Stimulated activated CD4-positive, alpha-beta T cell treated with anti-CD3 and anti-CD28 coated beads, Interleukin-2, amount 100 ng/mL, for 4 hours (primary cell): ENCODE measurements at places on chromosomes 7 and 10.
A peak's percentile ranks its signal among the peaks of the same experiment; 100 is the strongest.

DNA sequence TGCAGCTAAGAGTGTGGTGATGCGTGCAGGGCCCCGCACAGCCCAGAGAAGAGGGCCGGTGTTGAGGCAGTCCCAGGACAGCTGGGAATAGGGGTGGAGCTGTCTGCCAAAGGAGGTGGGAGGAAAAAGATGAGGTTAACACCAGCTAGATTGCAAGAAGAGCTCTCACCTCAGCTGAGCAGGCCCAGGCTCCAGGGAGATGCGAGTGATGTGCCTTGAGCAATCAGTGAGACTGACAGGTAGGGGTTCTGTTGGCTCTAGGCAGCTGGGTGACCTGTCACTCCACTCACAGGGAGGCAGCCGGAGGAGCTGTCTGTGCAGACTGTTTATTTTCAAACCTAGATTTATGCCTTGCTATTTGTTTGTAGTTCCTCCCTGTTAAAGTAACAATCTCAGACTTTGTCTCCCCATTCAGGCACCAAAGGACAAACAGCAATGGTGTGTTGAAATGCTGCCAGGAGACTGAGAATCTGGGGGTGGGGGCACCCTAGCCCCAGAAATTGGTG lies 205.1 kb upstream of the CXCL12 start:
- DNase-seq = no peak

- DNase-seq = no peak
Measured at GRCh38 chr10:75444781-75445386, 13.5 kb downstream of the LRMDA start.

- peak; percentile 32 for DNase-seq
Measured at GRCh38 chr10:110209926-110210673, 2.7 kb downstream of the MXI1 start.

- DNase-seq = no peak
Measured at GRCh38 chr10:86757113-86757972, 924 bp downstream of the BMPR1A start.

- no peak for DNase-seq
Measured at GRCh38 chr7:132544025-132544424, 32.2 kb downstream of the PLXNA4 start.

DNA sequence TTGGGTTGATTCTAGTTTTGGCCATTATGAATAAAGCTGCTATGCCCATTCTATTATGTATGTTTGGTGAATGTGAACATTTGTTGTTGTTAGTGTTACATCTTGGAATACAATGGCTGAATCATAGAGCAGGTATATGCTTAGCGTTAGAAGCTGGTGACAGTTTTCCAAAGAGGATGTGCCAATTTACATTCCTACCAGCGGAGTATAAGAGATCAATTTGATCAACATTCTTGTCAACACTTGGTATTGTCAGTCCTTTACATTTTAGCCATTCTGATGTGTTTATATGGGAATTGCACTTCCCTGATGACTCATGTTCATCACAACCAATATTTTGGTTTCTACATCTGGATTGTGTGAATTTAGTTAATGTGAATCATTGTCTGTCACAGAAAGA lies 37.8 kb upstream of the COBL start:
- no peak for DNase-seq

DNA sequence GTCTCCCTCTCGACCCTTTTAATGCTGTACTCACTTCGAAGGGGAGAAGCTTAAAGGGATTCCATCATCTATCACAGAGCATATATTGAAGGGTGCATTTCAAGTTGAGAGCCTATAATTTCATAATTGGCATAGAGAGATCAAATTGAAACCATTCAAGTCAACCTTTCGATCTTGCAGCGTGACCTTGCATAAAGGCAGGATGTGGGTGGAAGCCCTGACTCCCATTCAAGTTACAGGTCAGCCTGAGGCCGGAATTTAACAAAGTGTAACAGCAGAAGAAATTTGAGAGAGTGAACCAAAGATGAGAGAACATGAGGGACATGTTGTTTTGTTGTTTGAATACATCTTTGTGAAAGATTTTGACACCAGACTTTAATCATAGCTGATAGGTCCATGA lies 195.3 kb upstream of the TPK1 start:
- DNase-seq = no peak

- DNase-seq = no peak
Measured at GRCh38 chr7:150371131-150371995, 2.7 kb downstream of the REPIN1 start.

DNA sequence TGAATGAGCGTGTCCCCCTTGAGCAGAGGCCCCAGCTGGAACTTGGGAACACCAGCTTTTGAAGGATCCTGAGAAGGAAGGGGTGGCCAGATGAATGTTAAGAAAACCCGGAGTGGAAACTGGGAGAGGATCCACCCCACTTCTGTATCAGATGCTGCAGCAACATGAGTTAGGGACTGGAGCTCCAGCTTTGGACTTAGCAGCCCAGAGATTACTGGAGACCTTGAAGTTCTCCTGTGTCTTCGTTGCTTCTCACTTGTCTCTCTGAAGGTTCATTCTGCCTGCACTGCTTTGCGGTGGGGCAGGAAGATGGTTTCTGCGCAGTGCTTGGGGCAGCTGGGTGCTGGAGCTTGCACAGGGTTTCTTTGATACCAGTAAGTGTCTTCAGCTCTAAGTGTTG lies 9.3 kb downstream of the TMEM248 start:
- no peak for DNase-seq

- peak; percentile 2 for DNase-seq
Measured at GRCh38 chr10:101467286-101467770, 113.4 kb downstream of the BTRC start.

DNA sequence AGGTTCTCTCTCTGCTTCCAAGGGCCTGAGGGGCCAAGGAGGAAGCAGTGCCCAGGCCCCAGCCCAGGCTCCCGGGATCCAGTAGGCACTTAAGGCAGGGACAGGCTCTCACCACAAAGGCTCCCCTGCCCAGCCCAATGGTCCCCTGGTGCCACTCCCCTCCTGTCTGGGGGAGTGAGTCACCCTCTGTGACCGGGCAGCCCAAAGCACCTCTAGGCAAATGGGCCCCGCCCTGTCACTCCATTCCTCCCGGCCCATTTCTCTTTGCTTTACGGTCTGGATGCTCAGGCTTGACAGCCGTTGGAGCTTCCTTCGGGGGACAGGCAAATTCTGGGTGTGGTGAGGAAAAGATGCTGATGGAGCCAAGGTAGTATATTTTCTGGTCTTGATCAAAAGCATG lies at the start of gene CALHM3:
CALHM3 (minus strand) TSS at position 106 of the 400 bp plus-strand sequence. CDS start 208 bp downstream, outside the sequence.
- DNase-seq = no peak

- no peak for DNase-seq
Measured at GRCh38 chr7:108112683-108113082, 17.5 kb downstream of the LAMB4 start.

DNA sequence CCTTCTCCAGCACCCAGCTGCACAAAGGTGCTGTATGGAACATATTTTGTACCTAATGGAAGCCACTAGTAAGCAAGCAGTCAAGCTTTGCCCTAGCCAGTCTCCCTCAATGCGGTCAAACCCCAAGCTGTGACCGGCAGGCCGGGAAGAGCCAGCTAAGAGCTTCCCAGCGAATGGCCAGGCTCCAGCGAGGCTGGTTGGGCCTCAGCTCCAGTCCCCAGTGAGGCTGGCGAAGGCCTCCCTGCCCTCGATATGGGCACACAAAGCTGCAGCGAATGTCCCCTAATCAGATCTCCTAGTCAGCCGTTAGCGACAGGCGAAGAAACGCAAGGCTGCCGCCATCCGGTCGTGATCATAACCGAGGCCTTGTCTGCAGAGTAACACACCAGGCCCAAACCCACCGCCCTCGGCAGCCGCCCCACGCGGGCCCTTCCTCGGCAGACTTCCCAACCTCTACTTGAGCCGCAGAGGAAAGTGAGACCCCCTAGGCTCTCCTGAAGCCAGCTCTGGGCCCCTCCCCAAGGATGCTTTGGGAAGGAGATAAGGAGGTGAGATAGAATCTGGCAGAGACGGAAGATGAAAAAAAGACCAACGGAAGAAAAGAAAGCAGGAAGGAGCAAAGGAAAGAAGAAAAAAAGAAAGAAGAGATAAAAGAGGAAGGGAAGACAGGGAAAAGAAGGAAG lies 3.1 kb upstream of the HOXA9 start:
- DNase-seq = no peak

DNA sequence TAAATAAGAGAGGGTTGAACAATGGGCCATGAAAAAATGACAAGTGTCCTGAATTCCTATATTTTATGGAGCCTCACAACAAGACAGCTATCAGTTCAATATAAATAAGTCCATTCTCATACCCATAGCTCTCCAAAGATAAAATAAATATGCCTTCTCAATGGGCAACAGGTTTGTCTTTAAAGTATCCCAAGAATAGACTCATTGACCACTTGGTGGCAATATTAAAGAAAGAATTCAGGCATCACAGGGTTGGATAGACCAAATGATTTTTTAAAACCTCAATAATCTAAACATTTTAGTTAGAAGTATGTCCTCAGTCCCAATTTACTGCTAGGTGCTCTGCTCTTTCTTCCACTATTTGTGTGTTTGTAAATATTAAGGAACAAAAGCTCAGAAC lies 165.1 kb upstream of the WNT16 start:
- no peak for DNase-seq

DNA sequence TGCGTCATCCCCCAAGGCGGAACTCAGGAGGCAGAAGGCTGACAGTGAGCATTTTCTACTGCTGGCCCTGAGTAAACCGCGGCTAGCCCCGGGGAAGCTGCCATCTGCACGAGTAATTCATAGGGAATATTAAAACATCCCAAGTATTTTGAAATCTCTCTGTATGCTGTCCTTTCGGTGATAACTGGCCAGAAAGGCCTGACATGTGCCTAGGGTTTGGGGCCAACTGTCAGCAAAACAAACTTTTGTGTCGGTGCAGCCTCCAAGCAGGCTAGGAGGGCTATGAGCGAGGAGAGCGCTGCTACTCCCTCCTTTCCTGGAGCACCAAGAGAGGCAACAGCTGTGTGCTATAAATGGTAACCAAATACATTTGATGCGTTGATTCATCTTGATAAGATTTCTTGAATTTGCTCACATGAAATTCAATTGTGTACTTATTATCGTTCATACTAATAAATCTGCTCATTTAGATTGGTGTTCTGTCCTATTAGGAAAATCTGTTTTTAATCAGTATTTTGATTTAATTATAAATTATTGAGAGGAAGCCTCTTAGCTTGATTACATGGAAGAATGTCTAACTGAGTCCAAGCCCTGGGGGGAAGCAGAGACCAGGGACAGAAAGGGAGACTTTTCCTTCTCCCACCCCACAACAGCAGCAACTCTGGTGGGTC lies 124.4 kb upstream of the NPS start:
- DNase-seq = no peak

DNA sequence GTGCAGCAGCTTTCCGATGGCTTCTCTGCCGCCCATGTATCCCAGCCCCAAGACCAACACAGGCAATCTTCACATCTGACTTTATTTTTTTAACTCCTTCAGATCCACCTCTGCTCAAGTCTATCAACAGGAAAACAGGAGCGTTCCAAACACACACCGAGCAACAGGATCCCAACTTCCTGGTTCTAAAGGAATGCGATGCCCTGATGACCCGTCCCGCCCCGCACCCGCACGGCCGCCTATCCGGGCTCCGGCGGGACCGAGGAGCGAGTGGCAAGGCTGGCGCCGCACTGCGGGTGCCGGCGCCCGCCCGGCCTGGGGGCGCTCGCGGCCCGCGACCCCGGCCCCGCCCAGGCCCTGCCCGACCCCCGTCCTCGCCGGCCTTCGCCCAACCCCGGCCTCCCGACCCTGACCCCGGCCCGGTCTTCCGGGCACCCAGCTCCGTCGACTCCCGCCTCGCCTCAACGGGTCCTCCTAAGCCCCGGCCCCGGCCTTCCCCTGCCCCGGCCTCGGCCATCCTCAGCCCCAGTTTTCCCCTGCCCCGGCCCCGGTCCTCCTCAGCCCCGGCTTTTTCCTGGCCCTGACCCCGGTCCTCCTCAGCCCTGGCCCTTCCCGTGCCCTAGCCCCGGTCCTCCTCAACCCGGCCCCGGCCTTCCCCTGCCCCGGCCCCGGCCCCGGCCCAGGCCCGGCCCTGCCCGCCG lies 730 bp downstream of the LARP4B start:
- DNase-seq = no peak

- DNase-seq = peak; percentile 3
Measured at GRCh38 chr7:36777062-36777461, 52.8 kb upstream of the AOAH start.

- DNase-seq = no peak
Measured at GRCh38 chr10:112755446-112756234, 194.4 kb upstream of the TCF7L2 start.

- no peak for DNase-seq
Measured at GRCh38 chr10:71632200-71632820, 87.3 kb downstream of the C10orf105 start.
